ENCODE measurements at places on chromosomes 6 and 20.

- DNase-seq: no peak
Measured at GRCh38 chr6:22194188-22194921, 102.5 kb downstream of the PRL start.

DNA sequence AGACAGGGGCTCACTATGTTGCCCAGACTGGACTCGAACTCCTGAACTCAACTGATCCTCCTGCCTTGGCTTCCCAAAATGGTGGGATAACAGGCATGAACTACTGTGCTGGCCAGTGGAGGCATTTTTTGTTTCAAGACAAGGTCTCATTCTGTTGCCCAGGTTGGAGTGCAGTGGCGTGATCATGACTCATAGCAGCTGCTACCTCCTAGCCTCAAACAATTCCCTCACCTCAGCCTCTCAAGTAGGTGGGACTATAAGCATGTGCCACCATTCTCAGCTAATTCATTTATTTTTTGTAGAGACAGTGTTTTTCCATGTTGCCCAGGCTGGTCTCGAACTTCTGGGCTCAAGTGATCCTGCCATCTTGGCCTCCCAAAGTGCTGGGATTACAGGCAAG is 17.2 kb downstream of the ENPP3 start:
- no peak for DNase-seq

GRCh38 chr6:9540126-9540525 is 874.7 kb downstream of the TFAP2A start:
- no peak for DNase-seq

GRCh38 chr6:168192195-168192900 is 113.3 kb upstream of the FRMD1 start:
- no peak for DNase-seq

- DNase-seq: no peak
Measured at GRCh38 chr20:60080401-60080800, 122.2 kb downstream of the CDH26 start.

DNA sequence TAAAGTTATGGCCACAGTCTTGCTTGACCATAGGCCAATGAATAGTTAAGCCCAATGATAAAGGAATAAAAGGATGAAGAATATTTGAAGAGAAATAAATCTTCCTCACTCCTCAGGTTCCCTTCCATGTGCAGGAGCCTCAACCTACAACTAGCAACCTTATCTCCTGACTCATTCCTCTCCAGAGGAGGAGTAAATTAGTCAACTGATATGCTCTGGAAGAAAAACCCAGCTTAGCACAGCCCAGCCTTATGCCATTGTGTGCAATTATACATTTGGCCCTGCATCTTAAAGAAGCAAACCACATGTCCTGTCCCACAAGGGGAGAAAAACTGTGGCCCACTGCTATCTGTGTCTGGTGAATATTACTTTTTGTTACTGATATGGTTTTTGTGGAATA is 82.1 kb downstream of the PHIP start:
- DNase-seq: no peak

All from amniotic stem cell (primary cell).